ENCODE measurements at places on chromosomes 4 and X.

GRCh38 chrX:2401201-2401589 is 99.6 kb downstream of the DHRSX start:
- no peak for DNase-seq

DNA sequence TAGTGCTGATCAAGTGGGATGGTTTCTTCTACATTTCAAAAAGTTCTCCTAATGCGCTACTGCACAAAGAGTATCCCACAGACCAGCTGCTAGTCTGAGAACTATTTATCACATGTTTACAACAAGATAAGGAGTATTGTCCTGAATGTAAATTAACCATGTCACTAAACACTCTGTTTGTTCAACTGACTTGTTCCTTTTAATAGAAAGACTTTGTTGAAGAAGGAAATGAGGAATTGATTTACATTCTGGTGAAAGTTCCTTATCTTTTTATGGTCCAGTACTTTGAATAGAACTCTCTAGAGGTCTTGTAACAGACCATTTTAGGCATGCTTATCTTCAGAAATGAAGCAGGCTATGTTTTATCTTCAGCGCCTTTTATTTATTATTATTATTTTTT is 67.3 kb upstream of the IL13RA1 start:
- no peak for DNase-seq

- DNase-seq = no peak
These were observed 92.0 kb upstream of the CLCN4 start for GRCh38 chrX:10064736-10065135.

- no peak for DNase-seq
These were observed 15.1 kb downstream of the MCUB start for GRCh38 chr4:109574931-109575804.

- DNase-seq = no peak
These were observed 14.8 kb downstream of the NAT8L start for GRCh38 chr4:2073808-2074481.

- DNase-seq = no peak
These were observed 555 bp upstream of the GCNA start for GRCh38 chrX:71577682-71578081.

DNA sequence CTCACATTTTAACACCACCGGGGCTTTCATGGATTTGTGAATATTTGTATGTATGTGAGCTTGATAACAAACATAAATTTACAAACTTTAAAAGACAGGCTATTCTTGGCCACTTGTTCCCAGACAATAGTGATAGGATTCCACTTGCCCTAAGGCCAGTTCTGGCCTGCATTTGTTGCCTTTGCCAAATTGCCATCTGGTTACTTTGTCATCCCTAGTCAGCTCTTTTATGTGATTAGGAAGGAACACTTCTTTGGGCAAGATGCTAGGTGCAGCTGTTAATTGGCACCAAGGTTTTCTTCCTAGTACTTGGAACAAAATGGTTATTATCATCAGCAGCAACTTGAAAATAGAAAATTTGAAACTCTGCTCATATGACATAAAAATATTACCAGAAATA is 63.3 kb downstream of the CCSER1 start:
- no peak for DNase-seq

- no peak for DNase-seq
These were observed 39.6 kb downstream of the PDLIM5 start for GRCh38 chr4:94491322-94491721.

GRCh38 chr4:150710770-150711375 is 128.9 kb downstream of the MAB21L2 start:
- no peak for DNase-seq

- no peak for DNase-seq
These were observed 619.5 kb upstream of the SMIM31 start for GRCh38 chr4:164134388-164134787.

- no peak for DNase-seq
These were observed 55.7 kb downstream of the TBC1D14 start for GRCh38 chr4:6965329-6965728.

DNA sequence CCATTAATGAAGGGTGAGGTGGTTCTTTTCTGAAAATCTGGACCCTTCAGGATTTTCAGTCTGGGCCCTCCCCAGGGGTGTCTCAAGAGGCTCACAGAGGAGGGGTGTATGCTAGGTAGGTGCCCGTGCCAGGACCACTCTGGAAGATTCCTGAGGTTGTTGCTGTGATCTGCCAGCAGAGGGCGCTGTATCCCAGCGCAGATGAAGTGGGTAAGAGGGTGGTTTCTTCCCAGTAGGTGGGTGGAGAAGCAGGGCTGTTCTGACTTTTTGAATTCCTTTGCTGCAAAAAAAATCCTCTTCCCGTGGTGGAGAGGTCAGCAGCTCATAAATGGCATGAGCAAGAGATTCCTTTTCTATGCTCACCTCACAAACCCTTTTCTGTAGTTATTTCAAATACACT is 51.1 kb downstream of the SCML1 start:
- DNase-seq = no peak

GRCh38 chr4:145719752-145720624 is 40.0 kb downstream of the C4orf51 start:
- DNase-seq = no peak

DNA sequence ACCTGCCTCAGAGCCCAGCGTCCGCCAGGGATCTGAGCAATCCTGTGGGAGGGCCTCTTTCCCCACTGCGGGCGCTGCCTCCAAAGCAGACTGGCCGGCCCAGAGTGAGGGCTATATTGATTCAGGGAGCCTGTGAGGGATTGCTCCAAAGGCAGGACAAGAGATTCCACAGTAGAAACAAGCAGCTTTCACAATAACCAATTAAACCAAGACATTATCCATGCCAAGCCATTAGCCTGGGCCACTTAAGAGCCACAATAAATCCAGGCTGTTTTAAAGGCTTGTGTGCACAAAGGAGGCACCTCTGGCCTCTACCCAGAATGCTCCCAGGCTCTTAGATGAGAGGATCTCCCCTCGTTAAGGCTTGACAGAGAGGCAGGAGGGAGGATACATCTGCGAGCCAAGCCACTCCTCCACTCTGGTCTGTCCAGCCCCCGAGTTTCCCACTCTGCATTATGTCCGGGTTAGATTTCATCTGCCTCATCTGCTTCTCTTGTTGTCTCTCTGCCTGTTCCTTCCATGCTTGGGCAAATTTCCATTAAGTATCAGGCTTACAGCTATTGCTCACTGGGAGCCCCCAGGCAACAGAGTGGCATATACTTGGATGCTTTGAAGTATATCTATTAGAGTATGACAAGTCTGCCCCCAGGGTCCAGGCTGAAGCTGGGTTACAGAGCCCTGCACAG is 357.9 kb downstream of the UNC5C start:
- no peak for DNase-seq

- DNase-seq = no peak
These were observed 12.8 kb downstream of the CLDN2 start for GRCh38 chrX:106932960-106933537.

DNA sequence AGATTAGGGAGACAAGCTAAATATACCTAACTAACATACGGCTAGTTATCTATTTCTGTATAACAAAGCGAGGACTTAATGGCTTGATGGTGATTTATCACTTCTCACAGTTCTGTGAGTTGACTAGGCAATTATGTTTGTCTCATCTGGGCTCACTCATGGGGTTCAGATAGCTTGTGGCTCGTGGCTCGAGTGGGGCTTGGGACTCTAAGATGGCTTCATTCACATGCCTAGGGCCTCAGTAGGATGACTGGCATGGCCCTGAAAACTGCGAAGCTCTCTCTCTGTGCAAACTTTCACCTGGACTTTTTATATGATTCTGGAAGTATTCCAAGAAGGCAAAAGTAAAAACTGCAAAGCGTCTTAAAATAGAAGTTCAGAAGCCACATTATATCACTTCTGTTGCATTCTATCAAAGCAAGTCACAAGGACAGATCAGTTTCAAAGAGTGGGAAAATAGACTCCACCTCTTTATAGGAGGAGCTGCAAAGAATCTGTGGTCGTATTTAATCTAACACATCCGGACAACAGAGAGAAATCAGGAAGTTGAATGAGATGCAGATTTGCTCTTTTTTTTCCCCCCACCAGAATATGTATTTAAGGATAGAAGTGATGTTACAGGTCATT is 491.2 kb downstream of the INPP4B start:
- no peak for DNase-seq

DNA sequence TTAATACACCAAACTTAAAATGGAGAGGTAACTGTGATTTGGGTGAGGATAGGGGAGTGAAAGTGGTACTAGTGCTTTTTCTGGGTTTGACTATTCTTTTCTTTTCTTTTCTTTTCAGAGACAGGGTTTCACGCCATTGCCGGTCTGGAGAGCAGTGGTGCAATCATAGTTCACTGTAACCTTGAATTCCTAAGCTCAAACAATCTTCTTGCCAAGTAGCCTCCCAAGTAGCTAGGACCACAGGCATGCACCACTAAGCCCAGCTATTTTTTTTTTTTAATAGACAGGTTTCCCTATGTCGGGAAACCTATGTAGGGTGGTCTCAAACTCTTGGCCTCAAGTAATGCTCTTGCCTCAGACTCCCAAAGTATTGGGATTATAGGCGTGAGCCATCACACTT is 3.0 kb upstream of the ARMCX4 start:
- no peak for DNase-seq

DNA sequence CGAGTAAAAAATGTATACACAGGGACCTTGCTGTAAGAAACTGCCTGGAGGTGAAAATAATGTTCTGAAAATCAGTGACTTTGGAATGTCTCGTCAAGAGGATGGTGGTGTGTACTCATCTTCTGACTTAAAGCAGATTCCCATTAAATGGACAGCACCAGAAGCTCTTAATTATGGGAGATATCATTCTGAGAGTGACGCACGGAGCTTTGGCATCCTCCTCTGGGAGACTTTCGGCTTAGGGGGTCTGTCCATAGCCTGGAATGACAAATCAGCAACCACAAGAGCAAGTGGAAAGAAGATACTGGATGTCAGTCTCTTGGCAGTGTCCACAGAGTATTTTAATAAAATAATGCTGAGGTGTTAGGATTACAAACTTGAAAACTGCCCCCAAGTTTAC is 129.4 kb downstream of the THOC2 start:
- no peak for DNase-seq

- no peak for DNase-seq
These were observed 2.1 kb downstream of the COPS4 start for GRCh38 chr4:83036991-83037665.

DNA sequence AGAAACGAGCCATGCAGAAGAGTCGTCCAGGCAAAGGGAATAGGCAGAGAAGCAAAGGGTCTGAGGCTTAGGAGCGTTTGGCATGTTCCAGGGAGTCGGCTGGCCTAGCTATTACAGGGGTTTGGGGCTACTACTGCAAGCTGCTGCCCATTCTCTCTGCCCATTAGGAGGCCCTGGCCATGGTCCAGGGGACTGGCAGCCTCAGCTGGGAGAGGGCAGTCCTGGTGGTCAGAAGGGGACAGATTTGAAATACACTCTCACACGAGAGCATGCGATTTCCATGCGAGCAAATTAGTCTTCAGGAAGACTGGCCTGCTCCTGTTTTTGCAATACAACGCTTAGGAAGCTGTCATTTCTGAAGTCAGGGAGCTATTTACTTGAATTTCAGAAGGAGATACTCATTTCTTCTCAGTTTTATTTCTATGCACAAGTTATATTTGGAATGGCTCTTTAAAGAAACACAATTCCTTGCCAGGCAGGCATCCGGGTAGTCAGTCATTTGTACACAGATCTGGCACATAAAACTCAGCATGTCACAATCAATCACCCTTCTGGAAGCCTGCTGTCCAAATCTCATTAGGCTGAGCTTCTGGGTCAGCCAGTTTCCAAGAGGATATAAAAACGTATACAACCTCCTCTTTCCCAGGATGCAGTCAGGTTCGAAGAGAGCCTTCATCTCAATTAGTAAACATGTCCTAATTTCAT is 27.0 kb downstream of the PROM1 start:
- no peak for DNase-seq

- no peak for DNase-seq
These were observed 6.7 kb downstream of the CORIN start for GRCh38 chr4:47831026-47831679.

DNA sequence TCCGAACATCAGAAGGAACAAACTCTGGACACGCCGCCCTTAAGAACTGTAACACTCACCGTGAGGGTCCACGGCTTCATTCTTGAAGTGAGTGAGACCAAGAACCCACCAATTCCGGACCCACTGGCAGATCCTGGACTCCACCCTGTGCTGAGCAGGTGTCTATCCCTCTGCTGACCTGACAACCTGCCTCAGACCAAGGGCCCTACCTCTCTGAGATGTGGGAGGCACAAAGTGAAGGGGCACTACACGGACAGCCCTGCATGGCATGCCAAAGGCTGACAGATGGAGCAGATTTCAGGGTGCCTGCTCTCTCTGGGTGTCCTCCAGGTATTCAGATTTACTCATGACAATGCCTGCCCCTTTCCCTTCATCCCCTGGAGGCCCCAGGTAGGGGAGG is 14.0 kb upstream of the HSFX1 start:
- no peak for DNase-seq

- DNase-seq = no peak
These were observed 166.5 kb downstream of the FBXW7 start for GRCh38 chr4:152369203-152369901.

- DNase-seq = no peak
These were observed 1.6 kb upstream of the WWC2 start for GRCh38 chr4:183097231-183098018.

Measured in stimulated activated CD8-positive, alpha-beta memory T cell treated with anti-CD3 and anti-CD28 coated beads, Interleukin-15, amount 100 ng/mL, for 24 hours (primary cell).